ENCODE measurements at places on chromosomes 4 and X. TPM values are rescaled to one million over a fixed set of nuclear protein-coding genes. Genes with fewer than 3 reads are reported as not detected.

L1CAM gene
- total RNA-seq, result 29.9 TPM

AMBN gene
- not detected for total RNA-seq

LUZP4 gene
- not detected for total RNA-seq

MAGIX gene
- total RNA-seq, result 0.89 TPM

GPR50 gene
- not detected for total RNA-seq

ZNF732 gene
- total RNA-seq, result not detected

RTL5 gene
- 0.37 TPM for total RNA-seq

Measured in NCI-H460 (cell line).